ENCODE measurements at places on chromosomes 2 and 18.

DNA sequence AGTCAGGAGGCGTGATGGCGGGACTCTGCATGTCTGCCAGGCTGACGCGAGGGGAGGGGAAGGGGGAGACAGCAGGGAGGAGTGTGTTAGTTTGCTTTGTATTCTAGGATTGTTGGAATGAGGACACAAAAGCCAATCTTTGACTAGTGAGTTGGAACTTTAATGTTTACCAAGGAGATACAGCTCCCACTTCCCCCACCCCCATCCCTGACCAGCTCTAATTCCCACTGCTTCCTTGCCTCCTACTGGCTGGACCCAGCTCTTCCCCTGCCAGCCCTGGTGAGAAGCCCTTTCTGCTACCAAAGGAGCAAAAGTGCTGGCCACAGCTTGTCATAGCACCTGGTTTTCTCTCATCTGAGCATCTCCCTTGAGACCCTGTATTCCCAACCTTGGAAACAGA, 84.5 kb downstream of the CELF4 start:
- no peak for DNase-seq

GRCh38 chr2:19733951-19734425, 167.8 kb downstream of the TTC32 start:
- DNase-seq, result no peak

GRCh38 chr2:190553254-190553653, 18.7 kb upstream of the NEMP2 start:
- no peak for DNase-seq

DNA sequence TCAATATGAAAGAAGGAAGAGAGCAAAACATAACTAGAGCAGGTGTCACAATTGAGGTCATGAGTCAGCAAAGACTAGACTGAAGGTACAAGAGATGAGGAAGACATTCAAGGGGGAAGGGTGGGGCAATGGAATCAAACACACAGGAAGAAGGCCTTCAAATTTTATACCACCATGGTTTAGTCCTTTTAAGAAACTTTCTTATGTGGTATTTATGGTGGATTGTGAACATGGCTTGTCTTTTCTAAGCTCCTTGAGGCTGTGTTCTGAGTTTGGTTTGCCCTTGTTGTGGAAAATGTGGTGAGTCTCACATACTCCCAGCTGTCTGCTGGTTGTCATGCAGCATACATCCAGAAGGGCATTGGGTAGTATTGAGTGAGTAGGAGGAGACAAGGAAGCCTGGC, 62.1 kb downstream of the NABP1 start:
- no peak for DNase-seq

- DNase-seq, result no peak
These were observed 81.4 kb downstream of the KCNS3 start for GRCh38 chr2:17959833-17960232.

DNA sequence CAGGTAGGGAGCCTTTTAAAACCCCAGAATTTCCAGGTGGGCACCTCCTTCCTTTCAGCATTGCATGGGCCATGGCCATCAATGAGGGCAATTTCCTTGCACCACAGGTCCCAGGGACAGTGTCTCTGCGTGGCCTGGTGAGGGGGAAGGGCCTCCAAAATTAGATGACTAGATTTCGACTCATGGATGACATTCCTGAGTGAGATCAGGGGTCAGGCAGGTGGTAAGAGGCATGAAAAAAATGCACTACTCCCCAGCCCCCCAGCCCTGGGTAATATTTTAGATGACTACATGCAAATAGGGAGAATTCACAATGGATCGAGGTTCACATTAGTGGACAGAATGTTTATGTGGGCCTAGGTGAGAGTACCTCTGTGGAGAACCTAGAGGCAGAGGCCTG, 19.0 kb upstream of the IGFBP5 start:
- DNase-seq, result no peak

- DNase-seq, result peak; percentile 5
These were observed at the start of gene CYBRD1 for GRCh38 chr2:171522052-171522787. TSS of gene CYBRD1 (plus strand) at chr2:171522474. CDS start at chr2:171522546, 72 bp downstream.

- no peak for DNase-seq
These were observed 83.4 kb downstream of the EHD3 start for GRCh38 chr2:31317396-31317795.

DNA sequence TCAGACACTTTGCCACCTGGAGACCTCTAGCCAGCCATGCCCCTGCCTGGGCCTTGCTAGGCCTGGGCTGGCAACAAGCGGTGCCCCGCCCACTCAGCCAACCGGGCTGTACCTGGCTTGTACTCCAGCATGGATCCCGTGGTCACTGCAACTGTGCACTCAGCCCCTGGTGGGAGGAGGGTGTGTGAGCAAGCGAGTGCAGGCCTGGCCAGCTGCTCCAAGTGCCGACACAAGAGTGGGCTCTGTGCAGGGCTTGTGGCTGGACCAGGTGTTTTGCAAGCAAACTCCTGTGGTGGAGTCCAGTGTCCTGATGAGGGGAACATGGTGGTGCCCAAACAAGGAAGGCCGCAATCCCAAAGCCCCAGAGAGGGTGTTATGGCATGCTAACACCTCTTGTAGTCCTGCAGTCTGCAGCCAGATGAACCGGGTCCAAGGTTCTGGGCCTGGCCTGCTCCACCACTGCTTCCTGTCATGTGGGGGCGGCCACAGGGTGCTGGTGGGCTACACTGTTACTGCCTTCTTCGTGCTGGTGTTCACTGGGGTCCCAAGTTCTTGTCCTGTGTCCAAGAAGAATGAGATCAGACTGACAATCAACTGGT, 60.1 kb upstream of the CD28 start:
- no peak for DNase-seq

DNA sequence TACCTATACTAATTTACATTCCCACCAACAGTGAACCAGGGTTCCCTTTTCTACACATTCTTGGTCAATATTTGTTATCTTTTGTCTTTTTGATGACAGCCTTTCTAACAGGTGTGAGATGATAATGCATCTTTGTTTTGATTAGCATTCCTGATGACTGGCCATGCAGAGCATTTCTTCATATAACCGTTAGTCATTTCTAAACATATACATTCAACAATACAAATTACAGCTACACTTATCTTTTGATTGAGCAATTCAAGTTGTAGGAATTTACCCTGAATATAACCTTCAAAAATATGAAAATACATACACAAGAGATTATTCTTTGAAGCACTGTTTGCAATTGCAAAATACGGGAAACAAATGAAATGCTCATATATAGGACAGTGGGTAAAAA, 94.9 kb downstream of the TMEM131 start:
- DNase-seq, result no peak

DNA sequence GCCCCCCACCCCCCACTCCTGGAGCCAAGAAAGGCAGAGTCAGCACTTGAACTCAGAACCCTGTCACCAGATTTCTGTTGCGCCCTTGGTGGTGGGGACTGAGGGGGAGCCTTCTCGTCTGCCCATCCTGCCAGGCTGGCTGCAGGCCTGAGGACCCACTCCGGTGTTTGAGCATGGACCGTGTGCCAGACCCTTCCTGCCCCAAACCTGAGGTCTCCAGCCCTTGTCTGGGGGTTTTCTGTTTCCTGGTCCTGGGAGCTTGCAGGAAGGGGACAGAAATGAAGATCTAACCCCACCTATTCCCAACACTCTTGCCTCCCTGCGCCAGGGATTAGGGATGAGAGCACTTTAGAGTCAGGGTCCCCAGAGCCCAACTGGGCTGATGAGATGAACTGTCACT, 190.6 kb downstream of the HAUS1 start:
- DNase-seq, result no peak

DNA sequence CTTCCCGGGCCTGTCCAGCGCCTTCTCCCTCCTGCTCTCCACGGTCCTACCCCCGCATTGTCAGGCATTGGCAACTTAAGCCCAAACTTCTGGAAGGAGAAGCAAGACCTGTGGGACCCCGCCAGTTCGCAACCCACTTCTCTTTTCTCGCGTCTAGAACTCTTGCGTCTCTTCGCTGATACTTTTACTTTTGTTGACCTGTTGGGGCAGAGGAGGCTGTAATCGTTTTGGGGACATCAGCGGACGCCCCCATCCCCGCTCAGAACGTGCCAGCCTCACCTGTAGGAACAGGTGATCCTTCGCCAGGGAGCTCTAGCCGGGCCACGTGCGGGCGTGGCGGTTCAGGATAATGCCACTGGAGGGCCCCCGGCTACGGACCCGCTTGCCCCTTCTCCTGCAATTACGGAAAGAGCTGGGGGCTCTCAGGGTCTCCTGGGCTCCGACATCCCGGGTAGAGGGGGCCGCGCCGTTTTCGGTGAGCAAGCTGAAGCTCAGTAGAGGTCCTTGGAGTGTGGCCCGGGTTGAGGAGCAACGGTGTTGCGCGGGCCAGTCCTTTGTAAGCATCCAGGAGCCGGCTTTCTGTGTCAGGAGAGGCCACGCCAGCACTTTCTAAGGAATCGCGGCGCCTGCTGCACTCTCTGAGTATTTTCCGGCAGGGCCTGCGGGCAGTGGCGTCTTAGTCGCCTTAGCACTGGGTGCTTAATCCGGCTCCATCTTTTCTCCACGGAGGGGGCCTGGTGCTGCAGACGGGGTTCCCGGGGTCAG, 1.6 kb downstream of the MTCL1 start:
- DNase-seq, result peak; percentile 29

DNA sequence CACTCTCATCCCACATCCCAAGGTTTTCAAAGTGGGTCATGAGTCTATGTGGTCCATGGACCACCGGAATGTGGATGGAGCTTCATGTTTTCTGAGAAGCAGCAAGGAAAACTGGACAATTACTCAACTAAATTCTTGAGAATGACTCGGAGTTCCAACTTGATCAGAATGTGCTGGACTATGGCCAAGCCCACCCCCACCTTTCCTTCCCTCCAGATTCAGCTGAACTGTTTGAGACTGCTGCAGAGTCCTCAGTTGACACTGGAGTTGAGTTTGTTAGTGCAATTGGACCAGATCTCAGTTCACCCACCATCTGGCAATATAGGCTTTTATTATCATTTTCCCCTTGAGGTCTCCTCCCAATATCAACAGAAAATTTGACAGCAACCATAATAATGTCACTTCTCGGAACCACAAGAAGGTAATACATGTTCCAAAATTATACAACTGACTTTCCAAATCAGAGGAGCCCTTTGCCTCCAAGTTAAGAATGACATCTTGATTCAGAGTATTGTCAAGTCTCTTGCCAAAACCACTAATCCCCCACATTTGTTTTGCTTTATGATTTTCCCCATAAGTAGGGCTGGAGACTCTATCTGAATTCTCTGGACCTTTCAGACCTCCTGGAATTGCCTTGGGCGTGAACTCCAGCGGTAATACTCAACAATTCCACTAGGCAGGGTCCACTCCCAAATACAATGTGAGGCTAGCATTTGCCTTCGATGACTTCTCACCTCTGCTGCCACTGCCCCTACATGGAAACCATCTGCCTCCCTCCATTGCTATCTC, 8.8 kb downstream of the COL4A4 start:
- no peak for DNase-seq

GRCh38 chr18:48831802-48832201, 119.0 kb downstream of the SMAD7 start:
- DNase-seq, result no peak

GRCh38 chr2:39252888-39253518, 9.2 kb upstream of the CDKL4 start:
- no peak for DNase-seq

GRCh38 chr2:207847807-207848544, 78.3 kb upstream of the FZD5 start:
- DNase-seq, result peak; percentile 62

DNA sequence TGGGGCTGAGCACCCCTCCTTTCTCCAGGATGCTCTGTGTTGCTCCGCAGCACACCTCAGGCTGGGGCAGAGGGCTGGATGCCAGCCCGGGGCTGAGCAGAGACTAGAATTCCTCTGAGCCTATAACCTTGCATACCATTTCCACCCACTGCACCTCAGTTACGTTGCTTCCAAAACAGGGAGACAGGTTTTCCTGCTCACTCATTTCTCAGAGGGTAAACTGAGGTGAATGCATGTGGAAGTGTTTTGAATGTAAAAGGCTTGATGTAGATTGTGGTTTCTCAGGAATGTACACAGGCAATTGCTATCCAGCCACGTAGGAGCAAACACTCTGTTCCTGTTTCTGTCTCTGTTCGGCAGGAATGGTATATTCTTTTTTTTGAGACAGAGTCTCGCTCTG, 45.3 kb downstream of the EDAR start:
- DNase-seq, result no peak

DNA sequence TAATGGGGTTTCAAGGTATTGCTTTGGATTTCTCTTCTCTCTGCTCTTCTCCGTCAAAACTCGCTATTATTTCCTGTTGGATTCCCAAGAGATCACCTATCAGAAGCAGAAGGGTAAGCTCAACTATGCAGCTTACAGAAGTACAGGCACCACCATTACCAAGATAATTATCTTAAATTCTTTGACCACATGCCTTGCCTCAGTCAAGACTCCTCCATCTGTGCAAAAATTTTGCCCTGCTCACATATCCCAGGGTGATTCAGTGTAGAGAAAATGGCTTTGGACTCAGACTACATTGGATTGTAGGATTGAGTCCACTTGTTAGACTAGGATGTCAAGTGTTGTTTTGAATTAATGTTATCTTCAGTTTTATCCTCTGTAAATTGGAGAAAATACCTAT, 698.7 kb downstream of the TDRD15 start:
- no peak for DNase-seq

DNA sequence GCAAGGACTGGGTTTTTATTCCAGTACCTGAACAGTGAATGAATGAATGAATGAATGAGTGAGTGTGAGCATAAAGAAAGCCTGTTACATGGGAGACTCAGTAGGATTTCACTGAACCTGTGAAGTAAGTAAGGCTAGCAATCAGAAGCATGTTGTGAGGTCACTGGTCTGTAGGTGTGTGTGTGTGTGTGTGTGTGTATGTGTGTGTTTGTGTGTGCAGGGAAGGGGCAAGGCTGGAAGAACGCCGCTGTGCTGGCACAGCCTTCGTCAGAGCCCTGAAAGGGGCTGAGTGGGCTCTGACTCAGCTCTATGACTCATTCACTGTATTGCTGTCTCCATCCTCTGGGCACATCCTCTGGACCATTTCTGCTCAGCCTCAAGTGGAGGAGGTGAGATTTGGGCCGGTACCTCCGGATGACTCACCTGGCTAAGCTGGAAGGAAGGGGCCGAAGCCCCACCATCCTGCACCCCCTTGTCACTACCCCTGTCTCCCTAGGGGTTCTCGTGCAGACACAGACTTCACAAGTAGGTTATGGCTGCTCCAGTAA, 51.4 kb upstream of the MRPL33 start:
- no peak for DNase-seq

DNA sequence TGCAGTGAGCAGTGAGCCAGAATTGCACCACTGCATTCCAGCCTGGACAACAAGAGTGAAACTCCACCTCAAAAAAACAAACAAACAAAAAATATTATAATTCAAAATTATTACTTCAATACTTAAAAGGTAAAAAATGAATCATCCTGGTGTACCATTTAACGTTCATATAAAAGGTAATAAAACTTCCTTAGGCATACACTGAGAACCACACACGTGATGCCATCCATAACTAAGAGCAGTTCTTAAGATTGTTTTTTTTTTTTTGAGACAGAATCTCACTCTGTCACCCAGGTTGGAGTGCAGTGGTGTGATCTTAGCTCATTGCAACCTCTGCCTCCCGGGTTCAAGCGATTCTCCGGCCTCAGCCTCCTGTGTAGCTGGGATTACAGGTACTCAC, 29.4 kb downstream of the YWHAQ start:
- DNase-seq, result no peak

- DNase-seq, result no peak
These were observed 1277.0 kb upstream of the SLC39A10 start for GRCh38 chr2:194380011-194380410.

- DNase-seq, result no peak
These were observed 3.0 kb upstream of the CEP68 start for GRCh38 chr2:65053199-65053598.

- no peak for DNase-seq
These were observed 109.1 kb downstream of the PLEKHA3 start for GRCh38 chr2:178589335-178589734.
